NCI-H1105 (cell line): ENCODE measurements at places on chromosomes 5 and 9.

- DNase-seq, result no peak
These were observed 2.5 kb downstream of the CD14 start for GRCh38 chr5:140630292-140631035.

DNA sequence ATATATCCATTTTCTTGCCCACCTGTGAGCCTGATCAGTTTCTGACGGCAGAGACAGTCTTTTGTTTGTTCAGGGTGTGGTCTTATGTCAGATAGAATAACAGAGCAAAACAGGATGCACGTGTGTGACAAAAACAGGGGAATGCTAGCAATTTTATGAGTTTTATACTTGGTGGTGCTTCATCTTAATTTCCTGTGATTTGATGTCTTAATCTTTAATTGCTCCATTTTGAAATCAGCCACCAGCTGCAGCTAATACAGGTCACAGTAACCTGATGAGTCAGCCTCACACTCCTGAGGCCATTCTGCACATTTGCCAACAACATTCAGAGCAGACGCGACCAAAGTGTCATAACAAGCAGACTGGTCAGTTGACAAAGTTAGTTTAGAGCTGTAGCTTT, 42.3 kb upstream of the JMY start:
- no peak for DNase-seq

GRCh38 chr9:125707472-125707804, 430 bp upstream of the MAPKAP1 start:
- no peak for DNase-seq

GRCh38 chr9:117869712-117870111, 165.5 kb downstream of the TLR4 start:
- no peak for DNase-seq

DNA sequence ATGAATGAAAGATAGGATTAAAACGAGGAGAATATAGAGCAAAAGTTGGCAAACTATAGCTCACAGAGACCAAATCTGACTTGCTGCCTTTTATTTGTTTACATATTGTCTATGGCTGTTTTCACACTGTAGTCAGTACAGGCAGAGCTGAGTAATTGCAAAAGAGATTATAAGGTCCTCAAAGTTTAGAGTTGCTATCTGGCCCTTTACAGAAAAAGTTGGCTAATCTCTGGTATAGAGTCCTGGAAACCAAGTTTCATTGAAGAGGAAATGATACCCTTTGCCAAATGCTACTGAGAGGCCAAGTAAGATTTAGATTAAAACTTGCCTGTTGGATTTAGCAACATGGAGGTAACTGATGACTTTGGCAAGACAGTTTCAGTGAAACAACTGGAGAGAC, 36.0 kb downstream of the LYRM7 start:
- DNase-seq, result no peak

DNA sequence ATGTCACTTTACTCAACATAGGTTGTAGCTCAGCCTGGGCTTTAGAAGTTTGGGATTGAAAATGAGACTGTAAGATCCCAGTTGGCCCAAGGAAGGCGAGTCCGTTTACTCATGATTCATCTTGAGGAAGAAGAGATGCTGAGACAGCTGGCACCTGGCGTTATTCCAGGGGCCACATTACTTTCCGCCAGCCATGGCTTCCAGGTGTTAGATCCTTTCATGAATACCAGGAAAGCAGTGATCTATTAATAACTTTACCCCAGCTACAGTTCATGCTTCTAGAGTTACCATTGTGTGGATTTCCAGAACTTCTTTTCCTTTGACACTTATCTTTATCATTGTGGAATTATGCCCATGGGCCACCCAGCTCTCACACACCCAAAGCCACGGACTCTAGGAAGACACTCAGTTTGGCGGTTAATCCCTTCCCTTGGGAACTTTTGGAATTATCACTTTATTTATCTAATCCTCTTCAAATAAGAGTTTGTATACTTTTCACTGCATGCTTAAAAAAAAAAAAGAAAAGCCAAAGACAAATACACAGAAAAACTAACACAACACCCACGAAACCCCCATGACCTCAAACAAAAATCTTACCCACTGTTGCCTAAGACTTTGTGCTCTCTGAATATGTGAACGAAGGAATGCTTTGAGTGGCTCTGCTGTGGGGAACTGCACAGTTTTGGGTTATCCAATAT, 26.9 kb downstream of the RAI14 start:
- no peak for DNase-seq

GRCh38 chr9:22100626-22101025, 91.5 kb upstream of the CDKN2B start:
- no peak for DNase-seq

GRCh38 chr5:51347704-51348103, 35.5 kb upstream of the ISL1 start:
- DNase-seq, result no peak

DNA sequence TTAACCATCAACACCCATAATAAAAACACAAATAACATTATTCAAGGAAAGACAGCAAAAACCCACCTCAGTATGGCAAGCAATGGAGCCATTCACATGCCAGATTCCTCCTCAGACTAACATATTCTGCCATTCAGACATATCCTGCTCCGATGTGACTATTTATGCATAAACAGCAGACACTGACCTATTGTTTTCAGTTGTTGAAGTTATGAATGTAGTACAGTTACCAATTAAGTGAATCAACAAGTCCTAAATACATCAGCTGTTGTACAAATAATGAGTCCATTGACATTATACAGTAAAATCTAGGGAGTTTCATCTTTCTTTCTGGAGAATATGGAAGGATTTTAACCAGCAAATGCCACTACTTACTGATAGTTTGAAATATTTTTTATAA, 131.7 kb downstream of the DENND1A start:
- DNase-seq, result no peak

DNA sequence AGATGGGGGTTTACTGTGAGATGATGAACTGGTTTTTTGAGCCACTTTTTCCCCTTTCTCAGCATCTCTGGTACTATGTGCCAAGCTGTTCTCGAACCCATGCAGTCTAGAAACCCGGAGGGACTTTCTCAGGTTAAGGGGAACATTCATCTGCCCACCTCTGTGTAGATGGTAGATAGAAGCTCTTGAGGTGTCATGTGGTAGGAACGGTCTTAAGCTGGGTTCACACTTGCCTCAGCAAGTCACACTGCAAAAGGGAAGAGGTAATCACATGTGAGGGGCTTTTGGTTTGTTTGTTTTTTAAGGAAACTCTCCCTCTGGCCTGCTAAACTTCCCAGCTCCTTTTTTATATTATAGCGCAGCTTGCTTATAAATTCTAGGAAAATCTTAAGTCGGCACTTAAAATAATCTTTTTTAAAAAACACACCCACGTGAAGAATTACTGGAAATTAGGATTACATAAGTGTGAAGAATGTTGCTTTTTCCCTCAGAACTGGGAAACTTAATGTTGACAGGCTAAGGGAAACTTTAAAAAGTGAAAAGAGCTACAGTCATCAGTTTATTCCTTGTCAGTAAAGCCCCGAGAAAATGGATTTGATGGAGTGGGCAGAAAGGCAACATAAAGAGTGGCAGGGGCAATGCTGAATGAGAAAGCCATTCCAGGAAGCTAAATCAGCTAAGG, 430.3 kb downstream of the ARHGEF28 start:
- DNase-seq, result no peak

- DNase-seq, result no peak
These were observed 37.6 kb downstream of the ALG2 start for GRCh38 chr9:99184110-99184474.

- DNase-seq, result no peak
These were observed 122.7 kb downstream of the ARL15 start for GRCh38 chr5:54187694-54188093.

DNA sequence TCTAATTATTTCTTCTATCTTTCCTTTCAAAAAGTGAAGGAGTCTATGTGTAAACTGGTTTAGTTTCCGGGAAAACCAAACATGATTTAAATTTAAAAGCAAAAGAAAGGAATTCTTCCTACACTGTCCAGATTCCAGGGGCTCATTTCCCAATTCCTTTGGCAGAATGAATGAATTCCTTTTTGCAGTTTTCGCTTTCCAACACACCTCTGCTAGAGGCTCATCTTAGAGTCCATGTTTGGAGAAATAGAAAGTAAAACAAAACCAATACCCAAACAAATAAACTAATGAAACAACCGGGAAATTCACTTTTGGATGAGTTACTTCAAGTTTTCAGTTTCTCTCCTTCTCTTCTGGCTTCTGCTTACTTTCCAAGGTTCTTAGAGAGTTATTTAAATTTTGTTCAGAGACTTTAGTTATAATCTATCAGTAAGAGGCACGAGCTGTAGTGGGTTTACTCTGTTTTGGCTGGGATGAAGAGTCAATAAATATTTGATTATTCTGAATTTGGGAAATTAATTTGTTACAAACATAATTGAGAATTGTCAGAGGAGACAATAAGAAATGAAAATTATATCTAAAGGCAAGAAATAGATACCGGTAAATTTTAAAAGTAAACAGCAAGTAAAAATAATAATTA, 365.0 kb upstream of the CDH9 start:
- DNase-seq, result no peak

GRCh38 chr9:133269537-133270362, 5.3 kb downstream of the ABO start:
- DNase-seq, result no peak

- DNase-seq, result no peak
These were observed 17.0 kb upstream of the MVB12B start for GRCh38 chr9:126309427-126310189.

GRCh38 chr5:83472508-83473345, 1.2 kb downstream of the VCAN start:
- DNase-seq, result no peak

DNA sequence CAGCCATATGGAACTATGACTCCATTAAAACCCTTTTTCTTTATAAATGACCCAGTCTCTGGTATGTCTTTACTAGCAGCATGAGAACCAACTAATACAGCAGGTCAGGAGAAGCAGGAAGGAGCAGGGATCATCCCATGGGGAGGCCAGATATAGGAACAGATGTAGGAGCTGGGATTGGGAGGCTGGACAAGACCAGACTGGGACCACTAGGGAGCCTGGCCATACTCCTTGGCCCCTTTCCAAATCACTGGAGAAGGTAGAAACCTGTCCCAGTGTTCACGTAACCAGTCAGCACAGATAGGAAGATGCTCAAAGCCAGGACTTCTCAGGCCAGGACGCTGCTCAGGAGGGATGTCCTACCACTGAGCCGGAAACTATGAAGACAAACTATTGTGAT, 95.5 kb downstream of the LMX1B start:
- no peak for DNase-seq

DNA sequence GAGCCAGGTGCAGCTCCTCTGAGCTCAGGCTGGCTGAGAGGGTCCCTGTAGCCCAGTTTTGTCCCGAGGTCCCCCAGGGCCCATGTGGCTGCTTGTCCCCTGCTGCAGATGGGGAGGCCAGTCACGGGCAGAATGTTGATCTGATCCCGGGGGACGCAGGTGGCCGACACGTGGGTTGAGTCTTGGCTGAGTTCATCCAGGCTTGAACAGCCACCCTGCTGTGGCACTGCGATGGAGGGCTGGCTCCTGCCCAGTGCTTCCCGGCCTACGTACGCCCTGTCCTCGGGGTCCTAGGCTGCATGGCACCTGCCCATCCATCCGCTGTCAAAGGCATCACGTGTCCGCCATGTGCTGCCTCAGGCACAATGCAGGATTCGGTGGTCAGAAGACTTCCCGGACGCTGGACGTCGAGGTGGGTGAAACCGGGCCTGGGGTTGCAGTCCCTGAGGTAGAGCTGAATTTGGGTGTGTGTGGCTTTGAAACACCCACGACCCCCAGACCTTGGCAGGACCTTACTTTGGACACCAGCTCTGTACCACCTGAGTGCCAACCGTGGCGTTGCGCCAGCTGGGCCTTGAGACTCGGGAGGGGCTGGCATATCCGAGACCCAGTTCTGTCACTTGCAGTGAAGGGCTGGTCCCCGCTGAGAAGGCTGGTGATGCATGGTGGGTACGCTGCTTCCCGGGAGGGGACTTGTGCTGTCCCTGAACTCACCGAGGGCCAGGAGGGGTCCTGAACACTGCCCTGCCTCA, 22.3 kb downstream of the RXRA start:
- DNase-seq, result no peak

- no peak for DNase-seq
These were observed 26.2 kb downstream of the RAD23B start for GRCh38 chr9:107309271-107309670.

DNA sequence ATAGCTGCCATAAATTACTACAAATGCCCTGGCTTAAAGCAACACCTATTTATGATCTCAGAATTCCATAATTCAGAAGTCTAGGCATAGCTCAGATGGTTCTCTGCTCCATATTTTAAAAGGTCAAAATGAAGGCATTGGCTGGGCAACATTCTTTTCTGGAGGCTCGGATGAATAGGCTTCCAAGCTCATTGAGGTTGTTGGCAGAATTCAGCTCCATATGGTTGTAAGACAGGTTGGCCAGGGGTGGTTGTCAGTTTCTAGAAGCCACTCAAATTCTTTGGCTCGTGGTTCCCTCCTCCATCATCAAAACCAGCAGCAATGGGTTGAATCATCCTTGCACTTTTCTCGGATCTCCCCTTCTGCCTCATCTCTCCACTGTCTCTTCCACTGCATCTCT, 49.4 kb downstream of the TGFBR1 start:
- no peak for DNase-seq

DNA sequence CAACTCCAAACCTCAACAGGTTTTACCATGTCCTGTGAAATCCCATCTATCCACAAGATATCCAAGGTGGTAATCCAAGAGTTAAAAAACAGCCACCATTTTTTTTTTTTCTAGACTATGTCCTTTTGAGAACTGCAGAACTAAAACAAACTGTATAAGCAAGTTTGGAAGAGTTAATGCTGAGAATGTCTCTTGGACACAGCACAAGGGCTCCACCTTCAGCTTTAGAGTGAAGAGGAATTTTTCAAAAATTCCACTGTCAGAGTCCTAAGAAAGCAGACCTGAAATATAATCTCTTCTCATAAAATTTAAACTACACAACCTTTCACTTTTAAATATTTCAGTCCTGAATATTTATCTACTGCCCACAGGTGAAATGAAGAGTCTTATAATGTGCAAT, 167.8 kb upstream of the CCNG1 start:
- DNase-seq, result no peak
